NT2/D1 (cell line): ENCODE measurements at places on chromosomes 2 and 18.

DNA sequence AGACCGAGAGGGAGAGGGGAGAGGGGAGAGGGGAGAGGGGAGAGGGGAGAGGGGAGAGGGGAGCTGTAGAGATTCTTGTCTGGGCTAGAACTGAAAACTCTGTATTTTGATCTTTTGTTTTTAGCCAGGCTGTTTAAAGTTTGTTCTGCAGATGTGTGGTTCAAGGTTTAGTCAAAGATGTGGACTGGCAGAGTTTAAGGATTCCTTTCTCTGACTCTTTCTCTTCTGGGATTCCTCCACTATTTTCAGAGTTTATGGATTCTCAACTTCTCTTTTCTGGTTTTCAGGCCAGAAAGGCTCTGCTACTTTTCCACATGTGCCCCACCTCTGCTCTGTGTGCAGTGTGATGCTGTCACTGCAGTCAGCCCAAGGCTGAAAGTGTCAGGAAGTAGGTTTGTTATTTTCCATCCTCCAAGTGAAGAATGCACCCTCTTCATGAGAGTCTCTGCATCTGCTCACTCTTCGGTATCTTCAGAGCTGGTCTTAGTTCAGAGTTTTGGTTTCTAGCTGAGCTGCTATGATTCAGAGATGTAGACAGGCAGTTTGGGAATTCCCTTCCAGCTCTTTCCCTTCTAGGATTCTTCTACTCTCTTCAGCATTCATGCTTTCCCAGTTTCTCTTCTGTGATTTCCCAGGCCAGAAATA is 130.9 kb upstream of the SMAD7 start:
- DNase-seq, result no peak

DNA sequence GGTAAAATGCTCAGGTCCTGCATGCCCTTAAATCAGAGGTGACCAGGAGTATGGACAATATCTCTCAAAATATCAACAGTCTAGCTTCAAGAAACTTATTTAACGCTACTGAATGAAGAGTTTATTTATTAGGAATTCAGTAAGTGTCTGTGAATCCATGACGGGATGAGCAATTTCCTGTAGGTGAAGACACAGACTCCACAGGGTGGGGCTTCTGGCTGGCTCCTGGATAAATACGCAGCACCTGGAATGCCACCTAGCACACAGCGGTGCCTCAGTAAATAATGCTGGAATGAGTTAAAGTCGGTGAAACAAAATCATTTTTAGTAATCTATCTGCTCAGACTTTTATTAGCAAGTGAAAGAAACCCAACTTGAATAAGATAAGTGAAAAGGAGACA is 29.4 kb upstream of the MBP start:
- no peak for DNase-seq

- no peak for DNase-seq
Observed at GRCh38 chr2:160387558-160388262, 105.9 kb downstream of the RBMS1 start.

DNA sequence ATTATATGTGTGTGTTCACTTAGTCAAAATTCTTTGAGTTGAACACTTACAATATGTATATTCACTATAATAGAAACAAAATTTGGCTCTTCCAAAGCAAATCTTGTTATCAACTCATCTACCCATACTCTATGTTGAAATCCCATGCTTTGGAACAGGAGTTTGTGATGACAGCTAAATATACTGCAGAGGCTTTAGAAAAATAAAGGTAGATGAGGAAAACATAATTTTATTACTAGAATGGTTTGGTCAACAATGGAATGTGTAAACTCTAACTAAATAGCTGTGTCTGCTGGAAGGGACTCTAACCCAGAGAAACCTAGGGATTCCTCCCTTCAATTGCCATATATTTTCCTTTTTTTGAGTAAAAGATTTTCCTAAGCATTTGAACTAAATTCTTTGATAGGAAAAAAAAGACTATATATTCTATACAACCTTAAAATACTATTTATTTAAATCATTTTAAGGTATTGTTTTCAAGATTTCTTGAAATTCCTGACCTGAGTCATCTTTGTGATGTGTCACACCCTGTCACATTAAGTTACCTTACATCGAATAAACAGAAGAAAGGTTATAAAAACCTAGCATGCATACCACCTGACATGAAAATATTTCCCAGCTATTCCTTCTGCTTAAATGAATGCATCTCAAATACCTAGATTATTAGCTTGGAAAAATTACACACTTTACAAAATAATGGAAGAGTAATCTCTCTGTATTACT is 175.5 kb downstream of the OTX1 start:
- DNase-seq, result no peak

DNA sequence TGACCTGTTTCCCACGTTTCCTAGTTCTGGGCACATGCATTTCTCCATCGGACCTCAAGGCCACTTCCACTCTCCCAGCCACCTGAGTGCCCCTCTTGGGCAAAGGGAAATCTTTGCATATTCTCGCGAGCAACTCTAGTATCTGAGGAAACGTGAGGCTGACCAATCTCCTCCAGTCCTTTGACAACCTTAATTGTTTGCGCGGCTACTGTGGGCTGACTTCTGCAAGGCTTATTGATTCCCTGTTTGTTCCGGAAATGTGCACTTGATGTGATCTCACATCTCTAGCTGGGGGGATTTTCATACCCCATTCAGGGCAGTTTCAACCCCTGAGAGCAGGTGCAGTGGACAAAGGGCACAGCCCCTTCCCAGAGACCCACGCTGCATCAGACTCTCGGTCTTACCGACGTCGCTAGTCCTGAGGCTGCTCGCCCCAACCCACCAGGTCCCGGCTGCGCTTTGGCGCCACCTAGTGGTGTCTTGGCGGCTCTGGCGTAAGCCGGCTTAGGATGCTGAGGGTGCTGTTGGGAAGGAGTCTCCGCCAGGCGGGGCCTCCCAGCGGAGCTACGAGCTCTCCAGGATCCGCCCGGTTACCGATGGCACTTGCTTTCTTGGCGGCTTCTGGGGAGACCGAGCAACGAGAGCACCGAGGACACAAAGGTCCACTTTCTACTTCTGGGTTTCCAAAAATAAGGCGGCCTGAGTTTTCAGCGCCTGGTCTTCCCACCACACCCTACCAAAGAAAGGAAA is 24.8 kb upstream of the SPR start:
- peak; percentile 97 for DNase-seq

GRCh38 chr18:56515522-56515921 is 122.9 kb downstream of the TXNL1 start:
- DNase-seq, result no peak

DNA sequence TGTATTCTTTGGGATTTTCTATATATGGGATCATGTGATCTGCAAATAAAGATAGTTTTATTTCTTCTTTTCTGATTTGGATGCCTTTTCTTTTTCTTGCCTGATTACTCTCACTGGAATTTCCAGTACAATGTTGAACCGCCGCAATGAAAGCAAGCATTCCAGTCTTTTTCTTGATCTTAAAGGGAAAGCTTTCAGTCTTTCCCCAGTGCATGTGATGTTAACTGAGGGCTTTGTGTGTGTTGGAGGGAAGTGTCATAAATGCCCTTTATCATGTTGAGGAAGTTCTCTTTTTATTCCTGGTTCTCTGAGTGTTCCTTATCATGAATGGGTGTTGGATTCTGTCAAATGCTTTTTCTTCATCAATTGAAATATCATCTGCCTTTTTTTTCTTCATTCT is 16.9 kb upstream of the CYBRD1 start:
- DNase-seq, result no peak

GRCh38 chr2:217356781-217357180 is 496.9 kb upstream of the TNP1 start:
- no peak for DNase-seq

DNA sequence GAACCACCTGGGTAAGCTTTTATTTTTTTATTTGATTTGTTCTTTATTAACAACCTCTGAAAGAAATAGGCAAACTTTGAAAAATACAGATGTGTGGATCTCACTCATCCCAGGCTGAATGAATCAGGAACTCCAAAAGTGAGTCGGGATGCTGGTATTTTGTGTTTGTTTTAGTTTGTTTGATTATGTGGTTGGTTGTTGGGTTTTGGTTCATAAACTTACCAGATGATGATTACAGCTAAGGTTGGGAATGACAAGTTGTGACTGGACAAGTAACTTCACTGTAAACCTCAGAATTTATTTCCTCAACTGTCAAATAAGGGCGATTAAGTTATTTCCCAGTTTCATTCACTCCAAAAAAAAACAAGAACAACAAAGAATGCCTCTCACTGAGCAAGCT is 80.5 kb upstream of the KIF5C start:
- no peak for DNase-seq

DNA sequence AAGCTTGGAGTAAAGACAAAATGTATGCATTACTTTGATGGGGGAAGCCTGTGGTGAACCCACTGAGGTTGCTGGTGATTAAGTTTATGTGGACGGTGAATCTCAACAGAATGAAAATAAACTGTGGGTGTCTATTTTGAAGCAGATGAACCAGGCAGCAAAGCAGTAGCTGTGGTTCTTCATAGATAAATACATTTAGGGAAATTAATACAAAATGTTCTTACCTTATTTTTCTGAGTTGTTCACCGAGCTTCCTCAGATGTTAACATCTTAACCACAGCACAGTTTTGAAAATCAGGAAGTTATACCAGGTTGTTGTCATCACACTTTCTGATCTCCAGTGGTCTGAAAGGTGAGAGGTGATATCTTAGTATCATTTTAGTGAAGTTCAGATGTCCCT is 53.9 kb downstream of the NCK2 start:
- no peak for DNase-seq

DNA sequence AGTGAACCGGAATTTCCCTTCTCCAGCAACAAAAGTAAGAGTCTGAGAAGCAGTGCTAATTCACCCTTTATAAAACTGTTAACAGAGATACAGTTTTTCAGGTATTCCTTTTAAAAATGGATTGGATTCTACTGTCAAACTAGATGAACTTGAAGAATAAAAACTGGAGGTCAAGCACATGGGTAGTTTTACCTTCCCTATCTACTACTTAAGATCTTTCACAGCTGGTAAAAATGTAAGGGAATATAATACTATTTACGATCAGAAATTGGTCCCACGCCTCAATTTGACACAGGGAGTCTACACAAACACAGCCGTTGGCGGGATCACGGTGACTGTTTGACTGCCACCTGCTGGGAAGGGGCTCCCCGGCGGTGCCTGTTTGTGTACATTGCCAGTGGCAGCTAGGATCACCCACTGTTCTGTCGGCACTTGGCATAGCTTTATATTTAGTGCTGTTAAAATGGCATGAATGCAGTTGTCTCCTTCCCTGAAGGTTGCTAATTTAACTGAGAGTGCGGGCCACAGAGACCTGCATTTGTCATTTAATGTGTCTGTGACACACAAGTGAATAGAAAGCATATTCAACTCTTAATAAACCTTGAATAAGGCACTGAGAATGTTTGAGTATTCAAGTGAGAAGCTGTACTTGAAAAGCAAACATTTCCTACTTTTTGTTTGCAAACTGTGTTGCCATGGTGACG is 59.5 kb downstream of the ABCG8 start:
- no peak for DNase-seq

DNA sequence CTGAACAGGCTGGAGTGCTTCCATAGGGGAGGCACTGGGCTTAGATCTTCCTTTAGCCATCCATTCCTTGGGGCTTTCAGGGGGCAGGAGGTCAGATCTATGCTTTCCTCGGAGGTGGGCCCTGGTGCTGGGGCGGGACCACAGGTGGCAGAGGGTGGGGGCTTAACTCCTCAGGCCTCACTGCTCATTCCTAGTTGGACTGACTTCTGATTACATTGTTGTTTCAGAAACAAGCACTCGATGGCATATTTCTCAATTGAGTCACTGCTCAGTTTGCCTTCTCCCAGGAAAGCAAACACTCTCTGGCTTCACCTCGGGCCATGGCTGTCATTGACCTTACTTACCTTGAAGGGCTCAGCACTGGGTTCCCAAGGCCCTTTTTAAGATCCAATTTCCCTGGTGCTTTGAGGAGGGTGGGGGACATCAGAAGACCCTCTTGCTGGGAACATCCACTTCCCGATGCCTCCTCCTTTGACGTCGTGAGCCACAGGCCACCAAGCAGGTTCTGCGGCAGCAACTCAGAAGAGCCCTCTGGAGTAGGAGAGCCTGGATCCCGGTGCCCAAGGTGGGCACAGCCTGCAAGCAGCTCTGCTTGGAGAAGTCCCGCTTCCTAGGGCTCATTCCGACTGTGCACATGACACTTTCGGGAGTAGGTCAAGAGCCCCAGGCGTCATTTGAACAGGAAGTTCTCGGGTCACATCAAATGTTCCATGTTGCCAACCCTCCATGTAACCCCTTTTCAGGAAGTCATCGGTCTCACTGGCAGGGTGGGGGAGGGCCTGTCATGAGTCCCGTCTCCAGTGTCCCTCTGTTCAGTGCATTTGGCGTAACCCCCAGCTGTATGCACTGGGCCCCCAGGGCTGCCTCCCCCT is 40.6 kb downstream of the SDC1 start:
- no peak for DNase-seq
